Cortex of kidney (tissue), 1 donor: ENCODE measurements at places on chromosomes 11 and 22.

- no peak for DNase-seq
Measured at GRCh38 chr11:67407688-67408163, 3.8 kb downstream of the TBC1D10C start.

GRCh38 chr11:95863486-95864140, 60.3 kb downstream of the MTMR2 start:
- DNase-seq = no peak

DNA sequence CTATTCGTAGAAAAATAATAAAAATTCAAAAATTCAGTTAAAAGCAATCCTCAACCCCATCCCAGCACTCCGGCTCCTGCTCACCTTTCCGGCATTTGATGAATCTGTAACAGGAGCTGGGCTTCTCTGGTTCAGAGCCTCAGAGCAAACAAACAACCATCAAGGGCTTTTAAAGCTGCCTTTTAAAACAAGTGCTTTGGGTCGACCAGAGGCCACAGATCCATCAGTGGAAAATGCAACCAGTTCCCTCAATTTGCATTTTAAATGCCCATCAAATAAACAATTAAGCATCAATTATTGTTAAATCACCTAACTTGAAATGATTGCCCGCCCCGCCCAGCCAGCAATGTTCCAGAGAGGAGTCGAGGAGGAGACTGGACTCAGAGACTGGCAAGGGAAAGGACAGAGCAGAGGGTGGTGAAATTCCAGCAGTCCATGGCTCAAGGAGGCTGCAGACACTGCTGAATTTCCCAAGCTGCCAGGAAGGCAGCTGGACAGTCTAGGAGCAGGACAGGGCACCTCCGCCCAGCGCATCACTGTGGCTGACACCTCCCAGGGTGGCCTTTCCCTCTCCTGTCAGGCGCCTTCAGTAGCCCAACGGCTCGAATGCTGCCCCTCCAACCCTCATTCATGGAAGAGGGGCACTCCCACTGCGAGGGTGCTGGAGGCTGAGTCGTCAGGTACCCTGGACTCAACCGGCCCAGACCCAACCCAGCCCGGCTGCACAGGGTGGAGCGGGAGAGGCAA, 7.5 kb downstream of the FXYD6 start:
- no peak for DNase-seq

- no peak for DNase-seq
Measured at GRCh38 chr11:98068251-98068650, 952.5 kb upstream of the CNTN5 start.

DNA sequence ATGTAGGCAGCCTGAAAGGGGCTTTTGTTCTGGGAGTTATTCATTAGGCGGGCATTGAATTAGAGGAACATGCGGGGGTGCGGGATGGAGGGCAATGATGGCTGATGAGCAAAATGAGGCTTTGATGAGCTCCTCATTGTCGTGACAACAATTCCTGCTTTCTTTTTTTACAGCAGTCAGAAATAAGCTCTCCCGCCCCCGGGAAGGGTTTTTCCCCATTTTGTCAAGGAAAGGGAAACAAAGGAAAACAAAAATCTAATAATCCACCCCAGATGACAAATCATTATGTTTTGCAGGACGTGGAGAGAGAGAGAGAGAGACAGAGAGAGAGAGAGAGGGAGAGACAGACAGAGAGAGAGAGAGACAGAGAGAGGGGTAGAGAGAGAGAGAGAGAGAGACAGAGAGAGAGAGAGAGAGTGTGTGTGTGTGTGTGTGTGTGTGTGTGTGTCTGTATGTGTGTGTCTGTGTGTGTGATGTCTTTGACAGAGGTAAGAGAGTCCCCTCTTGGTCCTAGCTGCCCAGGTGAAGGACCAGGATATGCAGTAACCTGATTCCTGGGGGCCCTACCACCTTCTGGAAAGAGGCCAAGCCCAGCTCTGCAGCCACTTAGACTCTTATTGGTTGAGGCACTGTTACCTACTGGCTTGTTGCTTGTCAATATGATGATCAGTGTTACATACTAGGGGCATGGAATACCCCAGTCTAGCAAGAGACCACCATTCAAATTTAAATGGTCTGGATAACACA, 46.7 kb upstream of the PARVA start:
- DNase-seq = no peak

DNA sequence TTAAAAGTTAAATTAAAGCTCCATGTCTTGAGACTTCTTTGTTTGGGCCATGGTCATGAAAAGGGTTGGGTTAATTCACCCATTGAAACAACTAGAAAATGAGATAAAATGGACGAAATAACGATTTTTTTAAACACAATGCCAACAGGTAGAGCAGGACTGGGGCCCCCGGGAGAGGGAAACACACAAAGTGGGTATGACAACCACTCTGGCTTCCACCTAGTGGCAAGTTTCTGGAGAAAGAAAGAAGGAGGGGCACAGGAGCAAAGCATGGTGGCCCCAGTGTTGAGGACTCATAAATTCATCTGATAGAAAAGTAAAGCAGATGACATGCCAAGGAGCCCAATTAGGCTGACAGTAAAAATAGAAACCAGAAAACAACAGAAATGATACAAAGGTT, 68.4 kb downstream of the MYEOV start:
- no peak for DNase-seq

DNA sequence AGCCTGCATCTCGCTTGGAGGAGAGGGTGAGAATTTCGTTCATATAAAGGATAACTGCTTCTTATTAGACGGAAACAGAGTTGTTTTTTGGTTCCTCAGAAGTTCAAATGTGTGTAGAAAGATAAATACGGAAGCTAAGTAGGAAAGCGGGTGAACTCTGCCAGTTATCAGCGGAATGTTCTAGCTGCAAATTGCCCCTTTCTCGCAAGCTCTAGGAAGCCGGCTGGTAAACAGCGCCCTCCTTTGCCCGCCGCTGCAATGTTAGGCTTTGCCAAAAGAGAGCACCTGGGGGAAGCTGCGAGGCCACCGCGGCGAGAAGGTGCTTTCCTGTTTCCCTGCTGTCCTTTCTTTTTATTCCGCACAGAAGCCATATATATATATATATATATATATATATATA, 67.0 kb downstream of the IGLL5 start:
- DNase-seq = no peak

- no peak for DNase-seq
Measured at GRCh38 chr11:132312701-132313111, 942.3 kb downstream of the NTM start.

- DNase-seq = no peak
Measured at GRCh38 chr11:86592659-86593451, 79.6 kb downstream of the ME3 start.

DNA sequence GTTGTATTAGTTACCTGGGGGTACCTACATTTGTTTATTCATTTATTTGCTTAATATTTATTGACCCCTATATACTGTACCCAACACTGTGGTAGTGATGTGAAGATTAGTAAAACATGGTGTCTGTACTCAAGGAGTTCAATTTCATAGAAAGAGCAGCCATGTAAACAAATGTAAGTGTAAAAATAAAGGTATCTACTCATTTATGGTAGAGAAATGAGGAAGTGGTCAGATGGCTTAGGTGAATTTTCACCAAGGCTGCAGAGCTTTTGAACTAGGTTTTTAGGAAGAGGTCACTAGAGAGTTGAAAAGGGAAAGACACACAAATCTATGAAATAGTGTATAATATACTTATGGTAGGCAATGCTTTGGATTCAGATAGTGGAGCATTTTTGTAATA, 11.1 kb downstream of the CTR9 start:
- no peak for DNase-seq

GRCh38 chr11:65796726-65797601, 10.1 kb downstream of the OVOL1 start:
- DNase-seq = no peak

GRCh38 chr22:35552196-35552842, 11.7 kb downstream of the RASD2 start:
- no peak for DNase-seq

- no peak for DNase-seq
Measured at GRCh38 chr11:128763224-128763623, 69.4 kb downstream of the FLI1 start.

DNA sequence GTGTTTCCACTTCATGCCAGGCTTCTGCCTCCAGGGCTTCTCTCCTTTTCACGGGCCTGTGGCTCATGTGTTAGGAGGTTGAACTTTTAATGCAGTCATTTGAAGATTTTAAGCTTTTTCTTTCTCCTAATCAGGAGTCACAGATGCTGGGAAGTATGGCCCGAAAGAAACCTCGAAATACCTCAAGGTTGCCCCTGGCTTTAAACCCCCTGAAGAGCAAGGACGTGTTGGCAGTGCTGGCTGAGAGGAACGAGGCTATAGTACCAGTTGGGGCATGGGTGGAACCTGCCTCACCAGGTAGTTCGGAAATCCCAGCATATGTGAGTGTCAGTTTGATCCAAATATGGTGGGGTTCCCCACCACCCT, 571 bp downstream of the CCDC15 start:
- DNase-seq = no peak

- DNase-seq = no peak
Measured at GRCh38 chr22:29156507-29156906, 49.2 kb upstream of the EMID1 start.

- DNase-seq = no peak
Measured at GRCh38 chr11:70111269-70112016, 33.3 kb downstream of the ANO1 start.

DNA sequence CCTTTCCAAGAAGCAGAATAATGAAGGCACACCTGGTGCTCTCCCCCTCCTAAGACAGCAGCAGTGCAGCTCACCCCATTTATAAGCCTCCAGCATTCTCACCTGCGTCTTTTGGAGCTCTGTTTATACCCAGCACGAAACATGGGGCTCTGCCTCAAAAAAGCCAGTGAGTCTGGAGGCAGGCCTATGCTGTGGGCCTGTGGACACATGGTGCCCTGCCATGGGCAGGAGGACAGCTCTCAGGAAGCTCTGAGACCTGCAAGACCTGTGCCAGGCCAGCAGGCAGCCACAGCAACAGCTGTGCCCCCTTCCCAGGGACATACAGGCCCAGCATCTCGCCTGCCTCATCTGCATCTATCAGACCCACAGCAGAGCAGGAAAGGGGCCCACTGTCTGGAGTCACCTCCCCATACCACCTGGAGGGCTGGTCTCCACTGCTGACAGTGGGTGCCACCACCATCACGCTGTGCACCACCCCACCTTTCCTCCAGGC, 64.2 kb downstream of the DGCR2 start:
- DNase-seq = no peak

DNA sequence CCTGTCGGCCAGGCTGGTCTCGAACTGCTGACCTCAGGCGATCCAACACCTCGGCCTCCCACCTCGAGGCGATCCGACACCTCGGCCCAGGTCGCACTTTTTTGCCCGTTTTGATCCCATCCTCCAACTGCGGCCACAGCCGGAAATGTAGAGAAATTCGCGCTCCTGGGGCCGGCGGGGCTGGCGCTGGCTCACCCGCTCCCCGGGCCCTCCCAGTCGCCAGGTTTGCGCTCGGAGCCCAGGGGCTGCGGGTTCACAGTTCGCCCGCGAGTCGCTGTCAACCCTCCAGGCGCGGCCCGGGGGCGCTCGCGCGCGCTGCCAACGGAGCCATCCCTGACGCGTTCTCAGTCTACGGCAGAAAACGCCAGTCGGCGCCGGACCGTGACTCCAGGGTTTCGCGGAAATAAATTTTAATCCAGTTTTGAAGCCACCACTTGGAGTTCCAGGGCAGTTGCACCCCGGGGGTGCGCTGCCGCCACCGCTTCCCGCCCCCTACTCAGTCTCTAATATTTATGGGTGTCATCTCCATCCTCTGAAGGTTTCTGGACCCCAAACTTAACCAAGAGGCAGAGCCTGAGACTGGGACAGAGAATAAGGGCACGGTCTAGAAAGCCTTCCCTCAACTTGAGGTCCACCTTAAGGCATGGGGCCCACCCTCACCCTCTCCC, 1.5 kb upstream of the KLHDC7B start:
- DNase-seq = no peak
